Fibroblast of lung (primary cell): ENCODE measurements at places on chromosomes 7 and 10.

- DNase-seq: no peak
Measured at GRCh38 chr7:15446722-15447121, 115.1 kb downstream of the AGMO start.

DNA sequence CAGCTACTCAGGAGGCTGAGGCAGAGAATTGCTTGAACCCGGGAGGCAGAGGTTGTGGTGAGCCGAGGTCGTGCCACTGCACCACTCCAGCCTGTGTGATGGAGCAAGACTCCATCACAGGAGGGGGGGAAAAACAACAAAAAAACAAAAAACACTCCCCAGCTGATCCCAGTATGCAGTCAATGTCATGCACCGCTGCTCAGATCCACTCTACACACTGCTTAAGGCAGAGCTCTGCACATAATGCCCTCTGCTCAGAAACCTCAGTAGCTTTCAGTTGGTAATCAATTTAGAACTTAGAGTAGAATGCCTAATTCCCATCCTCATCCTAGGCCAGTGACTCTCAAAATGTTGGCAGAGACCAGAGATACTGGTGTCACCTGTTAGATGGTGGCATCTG lies 43.9 kb downstream of the PDSS1 start:
- DNase-seq: no peak

- no peak for DNase-seq
Measured at GRCh38 chr7:19999681-20000080, 217.5 kb downstream of the MACC1 start.

GRCh38 chr10:26460736-26461135 lies 22.6 kb downstream of the APBB1IP start:
- no peak for DNase-seq

DNA sequence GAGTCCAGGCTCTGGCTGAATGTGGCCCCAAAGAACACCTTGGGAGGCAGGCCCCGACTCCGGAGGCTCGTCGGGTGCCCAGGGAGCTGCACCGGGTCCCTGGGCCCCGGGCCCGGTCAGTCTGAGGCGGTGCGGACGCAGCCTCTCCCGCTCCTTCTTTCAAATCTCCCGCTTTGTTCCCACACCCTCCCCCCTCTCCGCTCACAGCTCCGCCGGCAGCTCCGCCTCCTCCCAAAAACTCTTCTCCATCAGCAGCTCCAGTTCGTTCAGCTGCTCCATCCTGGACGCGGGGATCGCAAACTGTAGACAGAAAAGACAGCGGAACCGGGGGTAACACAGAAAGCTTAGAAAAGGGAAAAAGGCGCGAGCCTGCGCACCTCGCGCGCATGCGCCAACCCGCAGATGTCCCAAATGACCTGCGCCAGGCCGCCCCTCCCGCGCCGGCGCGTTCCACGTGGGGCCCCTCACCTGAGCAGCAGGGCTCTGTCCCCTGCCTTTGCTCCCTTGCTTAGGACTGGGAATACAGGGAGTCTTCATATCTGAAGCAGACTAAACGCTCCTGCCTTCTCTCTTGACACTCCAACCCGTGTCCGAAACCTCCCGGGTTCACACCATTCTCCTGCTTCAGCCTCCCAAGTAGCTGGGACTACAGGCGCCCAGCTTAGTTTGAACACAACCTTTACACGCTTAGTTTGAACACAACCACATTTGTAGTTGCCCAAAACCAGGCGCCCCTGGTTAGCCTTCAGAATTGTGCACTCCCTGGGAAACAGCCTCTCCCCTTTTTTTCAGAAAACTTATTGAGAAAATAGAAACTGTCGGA lies at the start of gene DNA2:
Gene DNA2, minus strand, starts transcription at position 388 of the 823 bp plus-strand sequence. Its CDS starts 109 bp downstream, at position 279.
- peak; percentile 54 for DNase-seq

DNA sequence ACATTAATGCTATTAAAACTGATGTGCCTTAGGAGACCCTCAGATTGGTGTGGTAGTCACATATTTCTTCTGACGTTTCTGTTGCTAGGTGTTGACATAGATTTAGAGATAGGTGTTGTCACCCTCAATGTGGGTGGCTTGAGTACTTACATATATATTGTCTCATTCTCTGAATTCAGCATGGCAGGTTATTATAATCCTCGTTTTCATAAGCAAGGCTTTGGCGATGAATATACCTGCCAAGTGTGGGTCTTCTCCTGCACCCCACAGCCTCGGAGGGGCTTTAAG lies 7.0 kb downstream of the FBH1 start:
- no peak for DNase-seq

- peak; percentile 39 for DNase-seq
Measured at GRCh38 chr10:110820321-110820814, 51.4 kb upstream of the PDCD4 start.

- DNase-seq: no peak
Measured at GRCh38 chr10:69503001-69503895, 52.0 kb downstream of the TSPAN15 start.

DNA sequence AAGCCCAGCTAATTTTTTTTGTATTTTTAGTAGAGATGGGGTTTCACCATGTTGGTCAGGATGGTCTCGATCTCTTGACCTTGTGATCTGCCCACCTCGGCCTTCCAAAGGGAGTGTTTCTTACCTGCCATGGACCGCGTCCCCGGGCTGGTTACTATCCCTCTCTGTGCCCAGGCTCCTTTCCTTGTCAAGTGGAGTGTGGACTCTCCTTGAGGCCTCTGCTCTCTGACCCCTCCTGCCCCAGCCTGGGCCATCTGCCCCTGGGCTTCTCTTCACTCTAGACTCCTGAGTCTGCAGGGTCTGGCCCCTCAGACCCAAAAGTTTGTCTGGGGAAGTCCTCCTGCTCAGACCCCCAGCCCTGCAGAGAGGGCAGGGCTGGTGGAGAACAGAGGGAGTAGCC lies 20.7 kb downstream of the NEURL1 start:
- DNase-seq: no peak

- no peak for DNase-seq
Measured at GRCh38 chr7:151743481-151743983, 133.4 kb downstream of the PRKAG2 start.

DNA sequence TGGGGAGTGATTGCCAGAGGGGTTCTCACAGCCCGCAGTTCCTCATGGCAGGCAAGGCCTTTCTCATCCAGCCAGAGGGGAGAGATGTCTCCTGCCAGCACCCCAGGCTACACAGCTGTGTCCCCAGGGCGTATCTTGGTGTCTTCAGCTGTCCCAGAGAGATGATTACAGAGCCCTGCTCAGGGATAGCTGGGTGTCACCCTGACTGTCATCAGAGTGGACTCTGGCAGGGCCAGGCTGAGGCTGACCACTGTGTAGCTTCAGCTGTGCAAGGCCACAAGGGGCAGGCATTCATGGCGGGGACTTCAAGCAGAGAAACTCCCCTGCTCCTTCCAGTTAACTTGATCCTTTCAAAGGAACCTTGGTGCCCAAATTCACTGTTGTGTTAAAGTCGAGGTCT lies 124.2 kb downstream of the RGS10 start:
- DNase-seq: no peak

DNA sequence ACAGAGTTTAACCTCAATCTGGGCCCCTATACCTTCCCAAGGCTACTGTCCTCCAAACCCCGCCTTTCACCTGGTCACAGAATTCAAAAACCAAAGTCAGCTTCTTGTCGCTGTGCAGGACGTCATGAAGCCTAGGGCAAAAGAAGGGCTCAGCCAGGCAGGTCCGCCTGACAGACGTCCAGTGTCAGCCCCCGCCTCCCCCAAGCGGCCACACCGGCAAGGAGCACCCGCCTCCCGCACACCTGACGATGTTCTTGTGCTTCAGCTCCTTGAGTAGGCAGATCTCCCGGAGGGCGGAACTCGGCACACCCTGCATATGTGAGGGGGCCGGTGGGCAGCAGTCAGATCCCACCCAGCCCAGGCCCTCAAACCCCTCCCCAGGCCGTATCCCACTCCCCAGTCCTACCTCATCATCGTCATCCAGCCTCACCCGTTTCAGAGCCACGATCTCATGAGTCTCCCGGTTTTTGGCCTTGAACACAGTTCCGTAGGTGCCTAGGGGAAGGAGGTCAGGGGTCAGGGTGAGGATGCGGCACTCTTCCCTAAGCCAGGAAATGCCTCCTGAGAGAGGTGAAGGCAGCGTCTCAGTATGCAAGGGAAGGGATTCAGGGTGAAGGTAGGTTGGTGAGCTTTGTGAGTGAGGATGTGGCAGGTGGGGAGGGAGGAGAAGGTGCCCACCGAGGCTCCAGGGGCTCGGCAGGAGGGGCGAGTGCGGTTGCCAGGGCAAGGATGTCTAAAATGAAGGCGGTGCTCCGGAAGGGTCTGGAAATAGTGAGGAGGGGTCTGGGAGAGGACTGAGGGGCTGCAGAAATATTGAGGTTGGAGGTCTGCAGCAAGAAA lies 811 bp downstream of the CDK5 start:
- no peak for DNase-seq

DNA sequence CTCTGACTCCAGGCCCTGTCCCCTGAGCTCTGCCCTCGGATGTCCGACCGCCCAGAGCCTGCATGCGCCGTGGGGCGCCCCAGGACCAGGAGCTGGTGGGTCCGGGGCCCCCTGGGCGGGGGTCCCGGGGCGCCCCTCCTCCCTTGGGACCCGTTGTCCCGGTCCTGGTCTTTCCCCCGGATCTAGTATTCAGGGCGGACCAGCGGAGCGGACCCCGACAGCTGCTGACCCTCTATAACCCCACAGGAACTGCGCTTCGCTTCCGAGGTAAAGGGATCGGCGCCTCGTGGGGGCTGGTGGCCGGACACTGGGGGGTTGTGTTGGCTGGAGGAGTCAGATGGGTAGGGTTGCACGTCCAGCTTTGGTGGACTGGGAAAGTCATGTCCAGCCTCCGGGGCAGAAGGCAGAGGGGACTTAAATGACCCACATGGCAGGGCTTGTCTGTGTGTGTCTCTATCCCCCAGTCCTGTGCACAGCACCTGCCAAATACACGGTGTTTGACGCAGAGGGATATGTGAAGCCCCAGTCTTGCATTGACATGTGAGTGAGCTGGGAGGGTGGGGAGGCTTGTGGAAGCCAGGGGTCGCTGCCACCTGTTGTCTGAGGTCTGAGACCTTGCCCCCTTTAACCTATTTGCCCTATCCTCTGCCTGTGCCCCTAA lies 520 bp downstream of the MOSPD3 start:
- no peak for DNase-seq

DNA sequence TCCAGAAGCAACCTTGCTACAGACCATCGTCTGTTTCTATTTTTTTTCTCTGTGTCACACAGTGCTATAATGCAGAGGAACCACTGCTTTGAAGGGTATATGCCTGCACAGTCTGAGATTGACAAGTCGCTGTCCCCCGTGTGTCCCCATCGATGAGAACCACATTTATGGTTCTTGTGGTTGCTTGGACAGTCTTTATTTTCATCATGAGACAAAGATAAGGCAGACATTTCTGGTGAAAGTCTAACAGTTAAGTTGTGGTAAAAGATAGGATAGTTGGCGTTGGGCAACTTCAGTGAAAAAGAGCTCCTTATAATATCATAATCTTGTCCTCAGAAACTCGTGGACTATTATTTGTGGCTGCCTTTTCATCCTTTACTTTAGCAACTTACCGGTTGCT lies 6.3 kb upstream of the AKR1E2 start:
- no peak for DNase-seq

GRCh38 chr10:131121511-131122035 lies 189.9 kb downstream of the TCERG1L start:
- DNase-seq: no peak

DNA sequence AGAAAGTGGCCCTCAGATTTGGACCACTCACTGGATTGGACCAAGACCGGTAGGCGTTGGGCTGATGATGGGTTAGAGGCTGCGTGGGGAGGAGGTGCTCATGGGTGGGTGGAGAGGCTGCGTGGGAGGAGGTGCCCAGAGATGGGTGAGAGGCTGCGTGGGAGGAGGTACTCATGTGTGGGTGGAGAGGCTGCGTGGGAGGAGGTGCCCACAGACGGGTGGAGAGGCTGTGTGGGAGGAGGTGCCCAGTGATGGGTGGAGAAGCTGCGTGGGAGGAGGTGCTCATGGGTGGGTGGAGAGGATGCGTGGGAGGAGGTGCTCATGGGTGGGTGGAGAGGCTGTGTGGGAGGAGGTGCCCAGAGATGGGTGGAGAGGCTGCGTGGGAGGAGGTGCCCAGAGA lies 346.3 kb downstream of the PAXIP1 start:
- DNase-seq: no peak

DNA sequence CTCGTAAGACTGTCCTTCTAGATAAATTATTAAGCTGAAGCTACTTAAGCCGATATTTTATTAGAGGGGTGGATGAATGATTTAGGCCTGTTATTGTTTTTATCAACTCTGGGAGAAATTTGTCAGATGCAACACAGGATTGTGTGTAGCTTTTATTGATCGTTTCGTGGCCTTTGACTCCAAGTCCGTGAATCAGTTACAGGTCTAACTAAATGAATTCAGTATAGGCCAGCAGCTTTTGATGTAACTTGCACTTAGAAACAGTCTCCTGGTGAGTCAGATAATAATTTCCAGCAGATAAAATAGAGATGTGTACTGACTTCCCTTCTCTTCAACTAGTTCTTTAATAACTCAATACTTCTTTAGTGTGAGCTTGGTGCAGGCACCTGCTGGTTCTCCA lies 341.7 kb upstream of the SMIM30 start:
- no peak for DNase-seq

DNA sequence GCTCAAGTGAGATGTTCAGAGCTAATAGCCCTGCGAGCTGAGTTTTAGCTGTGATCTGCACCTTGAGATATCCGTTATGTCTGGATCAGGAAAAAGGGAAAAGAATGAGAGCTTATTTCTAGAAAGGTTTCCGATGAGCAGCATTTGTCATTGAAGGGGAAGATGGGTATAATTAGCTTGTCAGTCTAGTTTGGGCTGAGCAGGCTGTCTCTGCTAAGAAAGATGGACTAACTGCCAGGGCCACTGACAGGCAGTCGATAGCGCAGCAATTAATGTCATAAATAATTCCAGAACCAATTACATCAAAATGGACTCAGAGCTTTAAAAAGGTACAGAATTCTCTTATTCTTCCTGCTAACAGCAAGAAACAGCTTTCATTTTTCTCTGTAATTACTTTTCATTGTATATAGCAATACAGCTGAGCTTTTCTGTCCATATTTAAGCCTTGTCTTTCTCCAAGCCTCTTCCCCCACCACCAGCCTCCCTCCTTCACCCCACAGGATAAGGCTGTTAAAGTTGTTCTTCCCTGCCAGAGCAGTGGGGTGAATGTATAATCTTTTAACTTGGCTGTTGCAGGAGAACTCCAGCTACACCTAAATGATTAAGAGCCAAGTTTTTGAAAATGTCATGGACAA lies 1006.5 kb downstream of the KCNMA1 start:
- DNase-seq: no peak

DNA sequence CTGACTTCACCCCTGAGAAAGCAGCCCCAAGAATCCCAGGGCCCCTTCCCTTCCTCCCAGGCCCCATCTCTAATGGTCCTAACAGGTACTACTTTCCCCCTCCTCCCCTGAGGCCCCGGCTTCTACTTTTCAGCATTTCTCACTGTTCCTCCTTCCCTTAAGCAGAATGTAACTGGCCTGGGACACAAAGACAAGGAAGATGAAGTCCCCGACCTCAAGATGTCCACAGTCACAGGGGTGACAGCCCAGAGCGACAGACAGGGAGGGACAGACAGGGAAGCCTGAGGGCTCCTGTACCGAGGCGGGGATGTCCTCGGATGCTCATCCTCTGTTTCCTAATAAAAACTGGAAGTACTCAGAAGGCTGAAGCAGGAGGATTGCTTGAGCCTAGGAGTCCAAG lies 11.6 kb downstream of the AOC1 start:
- no peak for DNase-seq
